ENCODE measurements at places on chromosomes 1 and 21. TPM values are rescaled to one million over a fixed set of nuclear protein-coding genes. Genes with fewer than 3 reads are reported as not detected.

The PCAT6 gene
- not detected for total RNA-seq

The FMO1 gene
- 2.7 TPM for total RNA-seq

The LBR gene
- total RNA-seq = 97.4 TPM

The RIPPLY3 gene
- 0.73 TPM for total RNA-seq

The AMIGO1 gene
- total RNA-seq = 10.1 TPM

The KIF14 gene
- total RNA-seq = 4.8 TPM

The ANGPTL1 gene
- total RNA-seq = 0.82 TPM

The CA14 gene
- total RNA-seq = 7.3 TPM

The TSPAN1 gene
- total RNA-seq = 1.00 TPM

The CDCP2 gene
- not detected for total RNA-seq

The PTPN22 gene
- 0.36 TPM for total RNA-seq

The SLC44A3 gene
- total RNA-seq = 3.0 TPM

The S100B gene
- 22.5 TPM for total RNA-seq

The ELAPOR1 gene
- 6.4 TPM for total RNA-seq

The RSPH1 gene
- 2.4 TPM for total RNA-seq

The ETV3L gene
- total RNA-seq = not detected

The FOXD3 gene
- total RNA-seq = not detected

The RUNX1 gene
- 1.8 TPM for total RNA-seq

The VCAM1 gene
- 22.4 TPM for total RNA-seq

The TAS1R1 gene
- total RNA-seq = not detected

The RBBP5 gene
- 18.4 TPM for total RNA-seq

The SPTA1 gene
- 1.8 TPM for total RNA-seq

The GNAT2 gene
- total RNA-seq = not detected

Measured in cerebellum (tissue), 4 donors.